RKO (cell line): ENCODE measurements at places on chromosomes 13 and 19.
A peak's percentile ranks its signal among the peaks of the same experiment; 100 is the strongest.

DNA sequence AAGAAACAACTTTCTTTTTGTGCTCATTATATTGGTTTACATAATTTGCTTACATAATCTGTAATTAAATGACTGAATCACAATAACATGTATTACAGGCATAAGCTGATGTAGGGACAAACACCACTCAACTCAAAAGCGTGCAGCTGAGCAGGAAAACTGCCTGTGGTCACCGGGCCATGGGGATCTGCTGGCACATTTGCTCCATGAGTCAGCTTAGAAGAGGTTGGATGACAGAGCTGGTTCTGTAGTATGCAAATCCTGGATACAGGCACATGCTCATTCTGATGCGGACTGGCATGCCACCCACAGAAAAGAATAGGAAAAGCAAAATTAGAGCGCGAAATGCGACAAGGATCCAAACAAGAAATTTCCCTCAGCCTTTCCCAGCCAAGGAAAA lies 128.6 kb downstream of the USP12 start:
- peak; percentile 97 for DNase-seq

DNA sequence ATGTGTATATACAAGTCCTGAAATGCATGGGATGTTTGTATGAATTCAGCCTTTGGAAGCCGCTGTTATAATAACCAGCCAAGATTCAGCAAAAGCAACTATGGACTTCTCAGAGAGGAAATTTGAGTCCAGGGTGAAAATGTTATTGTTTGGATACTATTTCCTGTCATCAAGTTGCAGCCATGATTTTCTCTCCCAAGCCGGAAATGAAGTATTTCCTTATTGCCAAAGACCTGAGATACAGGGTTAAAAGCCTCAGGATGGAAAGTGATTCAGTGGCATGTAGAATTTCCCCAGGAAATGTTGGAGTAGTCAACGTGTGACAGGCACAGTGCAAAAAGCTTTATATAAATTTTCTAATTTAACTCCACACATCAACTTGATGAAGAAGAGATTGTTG lies 133.9 kb downstream of the IRS2 start:
- no peak for DNase-seq

DNA sequence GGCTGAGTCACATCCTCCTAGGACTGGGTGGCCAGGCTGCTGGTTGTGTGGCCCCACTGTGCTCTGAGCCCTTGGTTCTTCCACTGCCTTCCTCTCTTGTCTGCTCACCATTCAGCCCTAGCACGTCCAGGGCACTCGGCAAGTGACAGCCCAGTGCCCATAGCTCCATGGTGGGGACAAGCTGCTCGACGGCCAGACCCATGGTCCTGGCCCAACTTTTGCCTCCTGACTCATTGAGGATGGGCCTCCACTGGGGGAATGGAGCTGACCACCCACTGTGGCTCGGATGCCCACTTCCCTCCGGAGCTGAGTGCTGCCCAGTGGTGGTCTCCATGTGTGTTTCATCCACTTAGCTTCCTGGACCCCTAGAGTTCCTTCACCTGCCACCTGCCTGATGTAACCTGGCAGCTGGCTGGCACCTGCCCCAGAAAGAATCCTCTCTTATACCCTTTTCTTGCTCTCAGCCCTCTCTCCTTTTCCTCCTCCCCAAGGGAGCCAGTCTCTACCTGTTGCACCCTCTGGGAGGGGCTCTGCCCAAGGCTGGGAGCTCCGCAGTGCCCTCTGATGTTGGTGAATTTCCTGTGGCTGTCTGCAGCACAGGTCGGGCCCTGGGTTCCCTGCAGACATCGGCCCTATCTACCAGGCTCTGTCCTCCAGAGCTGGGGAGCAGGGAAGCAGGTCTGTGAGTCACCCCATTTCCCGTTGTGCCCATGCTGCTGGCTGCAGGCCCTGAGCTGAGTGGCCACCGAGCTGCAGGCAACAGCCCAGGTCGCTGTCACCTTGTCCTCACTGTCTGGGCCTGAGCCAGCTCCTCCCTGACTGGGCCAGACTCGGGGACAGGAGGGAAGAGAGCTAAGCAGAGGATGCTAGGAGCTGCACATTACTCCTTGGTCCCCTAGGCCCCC lies 7.4 kb downstream of the CHST8 start:
- DNase-seq: no peak

- no peak for DNase-seq
Observed at GRCh38 chr19:41276231-41276630, 12.1 kb downstream of the HNRNPUL1 start.

- DNase-seq: no peak
Observed at GRCh38 chr13:59623206-59623915, 540.4 kb downstream of the DIAPH3 start.

DNA sequence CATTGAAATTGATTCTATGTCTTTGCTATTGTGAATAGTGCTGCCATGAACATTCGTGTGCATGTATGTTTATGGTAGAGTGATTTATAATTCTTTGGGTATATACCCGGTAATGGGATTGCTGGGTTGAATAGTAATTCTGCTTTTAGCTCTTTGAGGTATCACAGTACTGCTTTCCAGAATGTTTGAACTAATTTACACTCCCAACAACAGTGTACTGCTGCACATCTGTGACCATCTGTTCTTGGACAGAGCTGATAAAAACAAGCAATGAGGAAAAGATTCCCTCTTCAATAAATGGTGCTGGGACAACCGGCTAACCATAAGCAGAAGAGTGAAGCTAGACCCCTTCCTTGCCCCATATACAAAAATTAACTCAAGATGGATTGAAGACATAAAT lies 231.0 kb downstream of the MYO16 start:
- no peak for DNase-seq

DNA sequence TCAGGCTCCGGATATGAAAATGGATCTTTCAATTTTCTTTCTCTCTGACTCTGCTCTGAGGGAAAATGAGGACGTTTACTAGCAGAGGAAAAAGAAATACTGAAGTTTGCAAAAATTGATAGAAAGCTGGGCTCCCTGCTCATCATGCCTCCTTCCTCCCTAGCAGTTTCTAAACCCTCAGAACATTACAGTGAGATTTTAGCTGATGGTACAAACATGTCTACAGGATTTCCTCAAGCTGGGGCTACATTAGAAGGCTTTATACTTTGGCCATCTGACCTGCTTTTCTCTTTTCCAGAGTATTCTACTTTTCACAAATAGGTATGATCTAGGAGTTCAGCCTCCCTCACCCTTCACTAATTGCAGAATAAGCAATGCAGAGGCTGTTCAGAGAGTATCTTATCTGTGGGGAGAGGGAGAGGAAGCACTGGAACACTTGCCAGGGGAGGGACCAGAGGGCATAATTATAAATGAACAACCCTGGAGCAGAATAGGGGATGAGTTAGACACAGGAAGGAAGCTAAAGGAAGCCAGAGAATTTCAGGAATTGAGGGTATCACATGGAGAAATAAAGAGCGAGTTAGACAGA lies 30.0 kb downstream of the CEACAM1 start:
- DNase-seq: no peak

DNA sequence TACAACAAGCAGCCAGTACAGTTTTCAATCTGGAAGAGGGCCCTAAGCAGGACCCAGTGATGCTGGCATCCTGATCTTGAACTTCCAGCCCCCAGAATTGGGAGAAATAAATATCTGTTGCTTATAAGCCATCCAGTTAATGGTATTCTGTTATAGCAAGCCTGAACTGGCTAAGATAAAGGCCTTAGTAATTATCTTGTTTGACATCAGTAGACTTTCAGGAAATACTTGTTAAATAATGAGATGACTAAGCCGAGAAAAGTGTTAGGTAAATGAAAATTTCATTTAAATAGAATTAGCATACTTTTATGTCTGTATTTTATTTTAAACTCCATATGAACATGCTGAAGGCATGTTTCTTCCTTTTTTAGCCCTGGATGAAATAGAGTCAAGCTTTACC lies 188.2 kb downstream of the OLFM4 start:
- no peak for DNase-seq

DNA sequence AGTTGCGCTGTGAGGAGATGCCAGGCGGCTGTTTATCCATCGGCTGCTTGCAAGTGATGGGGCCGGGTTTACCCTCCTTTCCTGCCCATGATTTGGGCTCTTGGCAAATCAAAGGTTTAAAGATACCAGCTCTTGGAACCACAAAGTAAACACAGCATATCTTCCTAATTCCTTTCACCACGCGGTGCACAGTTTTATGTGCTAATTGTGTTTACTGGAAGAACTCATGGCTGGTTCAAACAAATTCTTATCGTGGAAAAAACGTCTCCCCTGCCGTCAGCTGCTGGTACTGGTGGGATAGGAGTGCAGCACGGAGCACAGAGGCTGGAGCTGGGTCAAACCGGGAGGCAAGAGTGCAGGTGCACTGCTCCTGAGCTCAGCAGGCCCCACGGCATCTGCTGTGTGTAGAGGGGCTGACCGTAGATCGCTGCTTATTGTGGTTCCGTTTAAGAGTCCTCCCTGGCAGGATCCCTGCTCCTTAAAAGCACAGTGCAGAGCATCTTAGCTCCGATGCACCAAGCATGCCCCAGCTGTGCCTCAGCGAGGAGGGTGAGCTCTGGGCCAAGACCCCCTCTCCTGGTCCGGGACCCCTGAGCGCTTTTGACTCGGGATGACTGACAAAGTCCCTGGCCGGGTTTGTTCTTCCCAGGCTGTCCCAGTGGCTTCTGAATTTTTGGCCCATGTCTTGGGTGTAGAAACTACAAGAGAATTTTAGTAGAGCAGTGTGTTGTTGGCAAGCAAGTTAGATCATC lies 51.3 kb upstream of the GAS6 start:
- DNase-seq: no peak

GRCh38 chr13:31807090-31807541 lies 67.8 kb downstream of the RXFP2 start:
- no peak for DNase-seq

- no peak for DNase-seq
Observed at GRCh38 chr19:17327068-17327653, 7.5 kb downstream of the ANO8 start.

DNA sequence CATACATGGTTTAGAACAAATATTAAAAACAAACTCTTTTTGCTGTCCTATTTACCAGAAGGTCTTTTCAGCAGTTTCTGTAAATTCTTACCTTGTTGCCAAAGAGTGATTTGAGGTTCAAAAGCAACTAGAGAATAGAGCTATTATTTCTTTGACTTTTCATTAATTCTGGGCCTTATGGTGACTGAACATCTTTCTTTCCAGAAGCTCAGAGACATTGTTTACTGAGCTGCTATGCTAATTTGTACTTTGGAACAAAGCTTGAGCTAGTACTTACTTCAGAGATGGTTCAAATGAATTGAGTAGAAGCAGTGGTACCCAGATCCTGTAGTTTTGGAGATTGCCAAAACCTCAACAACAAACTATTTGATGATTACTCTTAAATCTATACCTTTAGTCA lies 331.2 kb downstream of the SPRY2 start:
- no peak for DNase-seq

DNA sequence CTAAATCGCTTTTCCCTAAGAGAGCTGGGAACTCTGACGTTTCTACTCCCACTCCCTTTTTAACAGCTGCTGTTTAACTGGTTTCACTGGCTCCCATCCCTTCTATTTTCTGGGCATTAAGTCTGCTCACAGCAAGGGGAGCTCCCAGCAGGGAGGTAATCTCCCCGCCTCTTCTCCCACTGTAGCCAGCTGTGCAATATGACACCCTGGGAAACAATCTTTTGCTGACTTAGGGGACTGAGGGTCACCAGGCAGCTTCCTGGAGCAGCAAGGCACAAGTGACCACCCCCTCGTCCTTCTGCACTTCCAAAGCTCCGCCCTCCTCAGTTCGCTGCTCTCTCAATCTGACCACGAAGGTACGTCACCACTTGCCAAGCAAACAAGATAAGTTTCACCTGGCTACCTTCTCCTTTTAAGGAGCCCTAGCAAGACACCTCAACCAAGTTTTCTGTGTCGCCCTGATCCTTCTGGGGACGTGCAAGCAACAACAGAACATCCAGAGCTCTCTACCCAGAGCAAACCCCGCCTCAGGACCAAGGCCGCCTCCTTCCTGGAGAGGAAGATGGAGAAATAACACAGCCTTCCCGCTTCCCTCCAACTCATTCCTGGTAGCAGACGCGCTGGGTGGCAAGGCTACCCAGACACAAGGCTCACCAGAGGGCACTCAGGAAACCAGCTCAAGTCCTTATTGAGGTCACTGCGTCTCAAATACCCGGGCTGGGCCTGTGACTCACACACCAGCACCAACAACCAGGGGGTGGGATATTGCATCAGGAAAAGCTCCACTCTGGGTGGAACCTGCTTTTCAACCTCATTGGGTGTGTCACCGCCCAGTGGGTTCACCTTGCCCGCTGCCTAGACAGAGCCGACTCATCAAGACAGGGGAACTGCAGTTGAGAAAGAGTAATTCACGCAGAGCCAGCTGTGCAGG lies 92.4 kb downstream of the STK24 start:
- DNase-seq: peak; percentile 72

- no peak for DNase-seq
Observed at GRCh38 chr13:110433014-110433413, 125.9 kb downstream of the COL4A2 start.

DNA sequence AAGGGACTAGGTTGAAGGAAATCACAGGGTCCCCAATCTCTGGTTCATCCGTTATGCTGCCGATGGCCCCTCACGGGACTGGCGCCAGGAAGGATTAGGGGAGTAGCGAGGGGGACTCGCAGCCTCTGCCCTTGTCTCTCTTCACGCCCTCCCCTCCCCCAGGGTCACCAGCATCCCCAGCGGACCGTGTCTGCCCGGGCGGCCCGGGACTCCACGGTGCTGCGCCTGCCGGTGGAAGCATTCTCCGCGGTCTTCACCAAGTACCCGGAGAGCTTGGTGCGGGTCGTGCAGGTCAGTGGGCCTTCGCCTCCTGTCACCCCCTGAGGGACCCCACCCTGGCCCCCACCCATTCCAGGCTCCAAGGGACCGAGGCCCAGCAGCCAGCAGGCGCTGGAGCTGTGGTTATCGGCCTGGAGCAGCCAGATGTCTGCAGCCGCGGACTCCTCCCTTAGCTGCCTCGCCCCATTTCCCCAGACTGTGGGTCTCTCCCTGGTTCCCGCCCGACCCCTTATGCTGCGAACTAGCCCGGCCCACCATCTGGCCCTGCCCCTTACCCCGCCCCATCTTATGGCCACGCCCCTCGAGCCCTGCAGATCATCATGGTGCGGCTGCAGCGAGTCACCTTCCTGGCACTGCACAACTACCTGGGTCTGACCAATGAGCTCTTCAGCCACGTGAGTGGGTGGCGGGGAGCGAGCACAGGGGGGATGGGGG lies 5.4 kb downstream of the PNPLA6 start:
- DNase-seq: peak; percentile 68

DNA sequence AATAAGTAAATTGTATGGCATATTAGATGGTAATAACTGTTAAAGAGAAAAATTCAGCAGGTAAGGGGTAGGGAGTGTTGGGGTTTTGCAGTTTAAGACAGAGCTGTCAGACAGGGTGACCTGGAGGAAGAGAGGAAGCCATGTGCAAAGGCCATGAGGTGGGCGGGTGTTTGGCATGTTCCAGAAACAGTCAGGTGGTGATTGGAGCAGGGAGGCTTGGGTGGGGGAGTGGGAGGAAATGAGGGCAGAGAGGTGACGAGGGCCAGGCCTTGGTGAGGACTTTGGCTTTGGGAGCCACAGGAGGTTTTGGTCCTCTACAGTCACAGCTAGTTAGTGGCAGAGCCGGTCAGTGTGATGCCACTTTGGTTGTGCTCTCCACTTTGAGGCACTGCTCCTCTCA lies 20.1 kb downstream of the RYR1 start:
- DNase-seq: no peak

- no peak for DNase-seq
Observed at GRCh38 chr19:38869160-38869835, 8.8 kb downstream of the RINL start.

- DNase-seq: no peak
Observed at GRCh38 chr13:112618501-112618900, 30.5 kb upstream of the TUBGCP3 start.
